T-helper 2 cell treated with Interferon-gamma antibody and Interleukin-4, amounts not matched to agents 5 μg/mL and 100 μg/mL, for 36 hours (primary cell): ENCODE measurements at places on chromosomes 6 and 20.

GRCh38 chr6:15366879-15367278, 121.0 kb downstream of the JARID2 start:
- DNase-seq, result no peak

DNA sequence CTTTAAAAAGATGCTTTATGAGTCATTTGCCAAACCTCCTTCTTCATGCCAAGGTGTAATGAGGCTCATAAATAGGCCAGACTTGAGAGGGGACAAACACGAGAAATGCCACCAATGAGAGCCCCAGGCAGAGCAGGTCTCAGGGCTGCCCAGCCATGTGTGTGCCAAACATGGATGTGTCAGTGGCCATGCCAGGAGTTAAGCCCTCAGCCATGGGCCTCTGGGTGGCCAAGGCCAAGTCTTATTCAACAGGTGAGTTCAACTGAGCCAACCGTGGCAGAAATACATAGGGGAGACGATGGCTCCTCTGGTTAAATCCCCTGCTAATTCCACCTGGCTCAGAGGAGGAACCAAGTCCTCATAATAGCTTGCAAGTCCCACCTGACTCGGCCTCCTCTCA, 358.8 kb downstream of the PREX1 start:
- no peak for DNase-seq

DNA sequence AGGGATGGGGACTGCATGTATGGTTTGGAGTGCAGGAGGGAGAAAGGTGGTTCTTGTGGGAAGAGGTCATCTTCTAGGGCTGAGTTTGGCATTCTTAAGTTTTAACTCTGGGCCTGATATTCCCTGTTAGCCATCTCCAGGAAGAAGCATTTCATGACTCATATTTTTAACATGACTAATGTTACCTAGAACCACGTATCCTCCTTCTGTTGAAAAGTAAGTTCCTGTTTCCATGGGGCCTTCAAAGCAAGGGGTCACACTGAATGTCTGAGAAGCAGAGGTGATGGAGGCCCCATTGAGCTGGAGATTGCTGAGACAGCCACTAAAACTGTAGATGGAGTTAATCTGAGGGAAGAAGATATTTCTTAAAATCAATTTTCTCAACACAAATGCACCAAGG, 30.2 kb downstream of the FAM229B start:
- DNase-seq, result no peak

- no peak for DNase-seq
These were observed 22.2 kb downstream of the PREP start for GRCh38 chr6:105380634-105381033.

DNA sequence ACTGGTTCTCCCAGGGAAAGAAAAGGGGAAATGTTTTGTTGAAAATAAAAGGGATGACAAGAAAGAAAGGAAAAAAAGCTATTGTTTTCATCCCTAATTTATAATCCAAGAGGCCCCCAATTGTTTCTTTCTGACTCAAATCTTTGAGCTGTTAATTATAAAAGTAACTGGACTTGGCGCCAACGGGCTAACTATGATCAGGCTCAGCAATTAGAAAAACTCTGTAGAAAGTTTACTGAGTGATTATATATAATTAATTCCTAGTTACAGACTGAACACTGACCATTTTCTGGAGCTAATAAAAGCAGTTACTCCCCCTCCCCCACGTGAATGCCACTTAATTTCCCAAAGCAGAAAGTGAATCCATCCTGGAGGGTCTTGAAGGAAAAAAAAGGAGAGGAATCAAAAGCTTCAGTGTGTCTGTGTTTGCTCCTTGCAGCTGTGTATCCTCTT, 3.2 kb downstream of the ZMYND8 start:
- DNase-seq, result no peak
